ENCODE measurements at places on chromosomes 1 and 21. TPM values are rescaled to one million over a fixed set of nuclear protein-coding genes. Genes with fewer than 3 reads are reported as not detected.

The OR6N1 gene
- total RNA-seq = not detected

The ATP1A4 gene
- total RNA-seq = 0.43 TPM

The TRABD2B gene
- 11.2 TPM for total RNA-seq

The GREM2 gene
- 52.2 TPM for total RNA-seq

The SPRR1B gene
- not detected for total RNA-seq

The AXDND1 gene
- 2.6 TPM for total RNA-seq

The RHEX gene
- total RNA-seq = 11.3 TPM

The FAM177B gene
- 36.8 TPM for total RNA-seq

The MRPL24 gene
- total RNA-seq = 63.7 TPM

The GBP2 gene
- total RNA-seq = 67.8 TPM

DNA sequence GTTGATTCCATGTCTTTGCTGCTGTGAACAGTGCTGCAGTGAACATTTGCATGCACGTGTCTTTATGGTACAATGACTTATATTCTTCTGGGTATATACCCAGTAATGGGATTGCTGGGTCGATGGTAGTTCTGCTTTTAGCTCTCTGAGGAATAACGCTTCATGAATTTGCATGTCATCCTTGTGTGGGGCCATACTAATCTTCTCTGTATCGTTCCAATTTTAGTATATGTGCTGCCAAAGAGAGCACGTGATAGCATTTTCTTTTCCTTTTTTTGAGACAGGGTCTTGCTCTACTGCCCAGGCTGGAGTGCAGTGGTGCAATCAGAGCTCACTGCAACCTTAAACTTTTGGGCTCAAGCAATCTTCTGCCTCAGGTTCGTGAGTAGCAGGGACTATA, 24.9 kb upstream of the MAP1LC3C start:
- DNase-seq = no peak

DNA sequence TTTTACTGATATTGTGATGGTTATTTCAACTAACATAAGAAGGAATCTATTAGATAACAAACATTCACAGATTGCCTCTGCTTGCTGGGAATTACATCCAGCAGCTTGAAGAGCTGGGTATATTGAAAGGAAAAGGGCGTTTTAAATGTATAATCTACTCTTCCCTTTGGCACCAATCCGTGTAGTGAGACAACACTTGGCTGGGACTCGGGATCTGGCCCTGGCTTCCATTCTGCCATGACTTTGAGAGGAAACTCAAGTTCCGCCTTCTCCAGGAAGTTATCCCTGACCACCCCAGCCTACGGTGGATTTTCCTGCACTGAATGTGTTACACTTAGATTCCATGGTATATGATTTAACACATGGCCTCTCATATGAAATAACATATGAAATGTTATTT, 86.9 kb upstream of the UBE2U start:
- DNase-seq = no peak

DNA sequence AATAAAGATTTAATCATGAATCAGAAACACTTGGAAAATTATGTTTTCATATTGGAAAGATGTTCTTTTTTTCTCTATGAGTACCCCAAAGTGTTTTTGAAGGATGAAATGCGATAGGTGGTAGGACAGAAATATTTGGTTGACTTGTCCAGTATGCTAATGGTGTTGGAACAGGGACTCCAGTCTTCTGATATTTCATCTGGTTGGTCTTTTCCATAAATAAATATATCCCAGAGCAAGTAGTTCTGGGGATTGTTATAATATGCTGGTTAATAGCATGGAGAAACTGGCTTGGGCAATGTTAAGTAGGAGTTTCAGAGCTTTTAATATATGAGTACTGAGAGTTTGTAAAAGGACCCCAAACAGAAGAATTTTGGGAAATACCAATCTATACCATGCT, 8.7 kb downstream of the PGM1 start:
- DNase-seq = no peak

DNA sequence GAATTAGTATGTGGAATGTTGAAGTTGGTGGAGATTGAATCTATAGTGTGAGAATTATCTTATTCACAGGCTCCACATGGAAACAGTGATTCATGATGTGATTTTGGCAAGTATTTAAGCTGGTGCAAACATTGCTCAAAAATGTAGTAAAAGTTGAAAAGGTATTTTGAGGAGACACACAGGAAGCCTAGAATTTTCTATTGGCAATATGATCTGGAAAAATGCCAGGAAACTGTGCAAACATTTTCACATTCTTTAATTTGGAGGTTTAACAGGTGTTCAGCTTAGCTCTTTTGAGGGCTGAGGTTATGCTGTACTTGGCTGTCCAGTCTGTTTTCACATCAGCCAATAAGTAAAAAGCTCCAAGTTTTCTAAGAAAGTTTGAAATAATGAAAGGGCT, 327.3 kb downstream of the RWDD3 start:
- DNase-seq = no peak

- no peak for DNase-seq
Measured at GRCh38 chr21:44286716-44287632, 1.3 kb downstream of the AIRE start.

- DNase-seq = no peak
Measured at GRCh38 chr1:43864111-43865045, 69.2 kb upstream of the ARTN start.

DNA sequence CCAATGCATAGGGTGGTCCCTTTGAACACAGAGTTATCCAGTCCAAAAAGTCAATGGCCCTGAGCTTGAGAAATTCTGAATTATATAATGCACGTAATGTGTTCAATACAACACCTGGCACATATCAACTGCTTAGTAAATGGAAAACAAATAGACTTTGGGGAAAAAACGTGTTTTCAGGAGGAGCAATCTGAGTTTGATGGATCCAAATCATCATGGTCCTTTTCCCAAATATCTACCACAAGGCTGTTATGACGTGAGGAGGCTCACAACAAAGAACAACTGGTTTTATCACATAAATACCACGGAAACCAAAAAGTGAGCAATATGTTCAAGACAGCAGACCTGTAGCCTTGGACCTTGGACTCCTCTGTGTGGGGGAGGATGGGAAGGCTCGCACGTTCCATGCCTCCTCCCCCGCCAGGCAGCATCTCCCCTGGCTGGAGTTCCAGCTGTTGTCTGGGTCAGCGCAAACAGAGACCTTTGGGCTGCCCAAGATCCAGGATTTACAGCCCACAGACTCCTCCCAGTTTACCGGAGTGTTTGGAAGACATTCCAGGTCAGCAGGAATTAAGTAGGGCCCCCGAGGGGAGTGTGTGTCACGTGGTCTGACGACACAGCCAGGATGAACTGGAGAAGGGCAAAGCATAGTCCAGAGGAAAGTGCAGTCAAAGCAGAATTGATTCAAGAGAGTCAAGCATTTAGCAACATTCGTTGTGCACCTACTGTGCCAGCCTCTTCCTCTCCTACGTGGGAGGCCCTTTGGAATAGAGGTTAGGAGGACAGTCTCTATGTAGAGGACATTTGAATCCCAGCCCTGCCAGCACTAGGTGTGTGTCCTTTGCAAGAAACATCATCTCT, 32.2 kb upstream of the MED18 start:
- DNase-seq = peak; percentile 76

- DNase-seq = no peak
Measured at GRCh38 chr1:75136195-75136815, 2.1 kb downstream of the LHX8 start.

DNA sequence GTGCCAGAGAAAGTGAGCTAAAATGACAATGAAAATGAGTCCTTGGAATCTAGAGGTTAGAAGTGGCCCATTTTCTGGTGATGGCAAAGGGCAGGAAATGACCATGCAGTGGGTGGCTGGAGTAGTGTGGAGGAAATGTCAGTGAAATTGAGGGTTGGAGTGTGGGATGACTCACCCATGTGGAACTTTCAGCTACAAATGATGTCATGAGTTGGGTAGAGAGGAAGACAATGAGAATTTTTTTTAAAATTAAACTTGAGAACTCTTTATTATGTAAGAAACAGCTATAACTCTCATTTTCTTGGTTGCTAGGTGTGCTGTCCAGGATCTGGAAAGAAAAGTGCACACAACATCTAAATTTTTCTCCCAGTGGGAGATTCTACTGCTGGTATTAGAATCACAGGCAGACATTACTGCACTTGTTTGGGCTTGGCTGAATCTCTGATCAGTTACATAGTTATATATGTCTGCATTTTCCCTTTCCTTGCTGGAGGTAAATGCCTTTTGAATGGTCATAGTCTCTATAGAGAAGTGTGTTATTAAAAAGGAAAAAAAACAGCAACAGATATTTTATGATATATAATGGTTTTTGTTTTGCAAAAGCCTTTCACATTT, 56.8 kb upstream of the GNG12 start:
- DNase-seq = peak; percentile 16

DNA sequence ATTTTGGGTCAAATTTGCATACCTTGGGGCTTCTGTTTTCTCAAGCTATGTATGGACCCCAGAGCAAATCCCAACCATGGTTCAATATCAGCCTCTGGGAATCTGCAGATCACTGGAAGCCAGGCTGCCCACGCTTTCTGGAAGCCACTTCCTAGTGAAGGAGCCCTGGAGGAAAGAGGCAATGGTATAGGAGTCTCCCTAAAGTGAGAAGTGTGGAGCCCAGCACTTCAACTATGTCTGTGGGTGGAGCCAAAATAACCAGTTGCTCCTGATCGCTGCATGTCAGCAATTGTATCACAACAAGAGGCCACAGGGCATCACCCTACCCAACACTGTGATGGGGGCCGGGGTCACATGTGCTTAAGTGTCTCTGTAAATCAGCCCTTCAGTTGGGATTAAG, 26.9 kb downstream of the ETS2 start:
- no peak for DNase-seq

- DNase-seq = no peak
Measured at GRCh38 chr1:64624218-64624713, 120.6 kb upstream of the RAVER2 start.

DNA sequence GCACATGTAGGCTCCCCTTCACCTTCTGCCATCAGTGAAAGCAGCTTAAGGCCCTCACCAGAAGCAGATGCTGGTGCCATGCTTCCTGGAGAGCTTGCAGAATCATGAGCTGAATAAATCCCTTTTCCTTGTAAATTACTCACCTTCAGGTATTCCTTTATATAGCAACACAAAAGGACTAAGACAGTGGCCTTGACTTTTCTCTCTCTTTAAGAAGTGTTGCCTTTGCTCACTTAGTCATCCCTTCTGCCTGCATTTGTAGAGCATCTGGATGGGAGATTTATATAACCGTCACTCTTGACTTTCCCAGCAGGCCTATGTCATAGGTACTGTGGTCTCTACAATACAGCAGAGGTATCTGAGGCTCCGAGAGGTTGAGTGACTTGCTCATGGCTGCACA, 3.7 kb downstream of the PCSK9 start:
- DNase-seq = no peak

- DNase-seq = no peak
Measured at GRCh38 chr1:21313886-21314721, 23.8 kb upstream of the ECE1 start.

GRCh38 chr1:6419397-6419803, 319 bp downstream of the HES2 start:
- DNase-seq = no peak

DNA sequence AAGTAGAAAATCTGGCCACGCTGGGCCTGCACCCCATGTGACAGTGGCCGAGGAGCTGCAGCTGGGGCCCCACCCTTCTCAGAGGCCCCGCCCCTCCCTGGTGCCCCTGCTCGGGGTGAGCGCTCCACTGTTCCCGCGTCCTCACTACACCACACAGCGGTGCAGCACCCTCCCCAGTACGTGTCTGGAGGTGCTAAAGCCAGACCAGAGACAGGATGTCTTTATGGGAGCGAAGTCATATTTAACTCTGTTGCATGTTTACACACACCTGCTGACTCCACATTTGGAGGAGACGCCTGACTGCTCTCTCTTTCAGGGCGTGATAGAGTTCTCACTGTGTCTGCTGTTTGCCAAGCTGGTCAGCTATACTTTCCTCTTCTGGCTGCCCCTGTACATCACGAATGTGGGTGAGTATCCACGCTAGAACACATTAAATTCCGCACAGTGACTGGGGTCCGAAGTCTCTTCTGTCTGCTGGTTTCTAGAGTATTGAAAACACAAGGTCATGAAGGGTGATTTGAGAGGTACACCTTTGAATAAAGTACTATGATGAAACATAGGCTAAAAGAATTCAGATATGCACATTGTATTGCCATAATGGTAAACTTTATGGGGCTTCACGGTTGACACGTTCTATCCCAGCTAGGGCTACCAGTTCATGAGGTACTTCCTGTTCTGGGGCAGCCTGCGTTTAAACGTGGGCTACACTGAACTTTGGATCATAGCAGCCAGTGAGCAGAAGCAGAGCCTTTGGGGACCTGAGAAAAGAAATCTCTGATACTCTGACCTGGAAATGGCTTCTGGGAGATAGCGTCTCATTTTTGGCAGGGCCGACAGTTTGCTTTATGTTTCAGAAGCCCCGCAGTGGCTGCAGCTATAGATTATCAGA, 48.4 kb downstream of the SLC37A1 start:
- DNase-seq = no peak

GRCh38 chr21:33924079-33924765, 8.6 kb upstream of the ATP5PO start:
- peak; percentile 91 for DNase-seq

- no peak for DNase-seq
Measured at GRCh38 chr1:114224196-114224907, 70.7 kb upstream of the SYT6 start.

All from mucosa of gallbladder (tissue), 1 donor.